ENCODE measurements at places on chromosomes 12 and 14.

DNA sequence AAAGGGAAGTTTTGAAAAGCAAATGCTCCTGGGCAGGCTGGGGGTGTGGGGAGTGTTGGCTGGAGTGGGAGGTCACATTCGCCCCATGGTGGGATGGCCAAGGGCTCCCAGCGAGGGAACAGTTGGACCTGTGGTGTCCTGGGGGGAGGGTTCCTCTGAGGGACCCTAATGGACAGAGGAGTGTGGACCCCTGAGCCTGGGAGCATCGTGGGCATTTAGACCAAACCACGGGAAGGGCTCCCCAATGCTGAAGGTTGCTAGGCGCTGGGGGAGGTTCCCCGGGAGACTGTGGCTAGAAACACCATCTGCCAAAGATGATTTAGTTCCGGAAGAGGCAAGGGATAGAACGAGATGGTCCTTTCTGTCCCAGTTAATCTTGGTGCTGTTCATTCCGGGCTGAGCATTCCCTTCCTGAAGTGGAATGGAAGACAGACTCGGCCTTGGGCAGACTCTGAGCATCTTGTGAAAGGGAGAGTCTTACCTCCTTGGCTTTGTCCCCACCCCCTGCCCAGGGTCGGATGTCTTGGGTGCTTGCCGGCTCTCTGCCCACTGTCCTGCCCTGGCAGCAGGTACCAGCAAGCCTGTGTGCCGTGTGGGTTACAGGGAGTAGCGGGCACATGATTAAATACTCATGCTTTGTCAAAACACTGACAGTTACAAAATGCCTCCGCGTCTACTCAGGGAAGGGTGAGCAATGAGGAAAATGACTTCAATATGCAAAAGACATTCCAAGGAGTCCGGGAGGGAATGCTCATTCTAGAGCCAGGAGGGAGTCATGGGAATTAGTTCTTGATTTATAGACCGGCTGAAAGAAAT is 215.9 kb downstream of the CACNA1C start:
- no peak for DNase-seq

DNA sequence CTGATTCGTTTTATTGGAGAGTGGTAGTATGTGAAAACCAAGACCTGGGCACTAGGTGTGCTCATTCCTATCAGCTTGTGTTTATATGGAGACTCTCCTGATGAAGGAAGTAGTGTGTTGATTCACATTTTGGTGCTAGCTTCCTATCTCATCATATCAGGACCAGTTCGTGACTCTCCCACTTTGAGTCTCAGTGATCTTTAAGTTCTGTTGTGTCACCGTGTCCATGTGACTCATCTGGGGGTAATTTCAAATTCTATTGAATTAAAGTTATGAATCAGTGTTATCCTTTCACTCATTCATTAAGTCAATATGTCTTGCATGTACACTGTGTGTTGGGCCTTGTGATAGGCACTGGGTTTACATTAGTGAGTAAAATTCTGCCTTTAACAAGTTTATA is 180.2 kb downstream of the CACNA1C start:
- DNase-seq: no peak

DNA sequence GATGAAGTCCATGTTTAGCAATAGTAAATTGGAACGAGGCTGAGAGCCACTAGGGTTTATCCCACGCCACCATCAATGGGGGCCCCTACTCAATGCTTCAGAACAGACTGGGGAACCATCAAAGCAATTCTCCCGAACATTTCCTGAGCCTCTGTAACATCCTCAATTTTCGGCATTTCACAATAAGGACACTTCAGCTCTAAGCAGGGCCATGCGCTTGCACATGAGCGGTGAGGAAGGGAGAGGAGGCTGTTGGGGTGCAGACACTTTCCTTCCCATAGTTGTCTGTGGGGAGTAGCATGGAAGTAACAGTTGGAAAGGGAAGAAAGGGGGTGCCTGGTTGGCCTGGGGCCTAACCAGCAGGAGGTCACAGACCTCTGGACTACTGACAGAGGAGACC is 129.9 kb upstream of the PRMT8 start:
- no peak for DNase-seq

GRCh38 chr12:78802593-78802992 is 62.0 kb upstream of the SYT1 start:
- DNase-seq: no peak

DNA sequence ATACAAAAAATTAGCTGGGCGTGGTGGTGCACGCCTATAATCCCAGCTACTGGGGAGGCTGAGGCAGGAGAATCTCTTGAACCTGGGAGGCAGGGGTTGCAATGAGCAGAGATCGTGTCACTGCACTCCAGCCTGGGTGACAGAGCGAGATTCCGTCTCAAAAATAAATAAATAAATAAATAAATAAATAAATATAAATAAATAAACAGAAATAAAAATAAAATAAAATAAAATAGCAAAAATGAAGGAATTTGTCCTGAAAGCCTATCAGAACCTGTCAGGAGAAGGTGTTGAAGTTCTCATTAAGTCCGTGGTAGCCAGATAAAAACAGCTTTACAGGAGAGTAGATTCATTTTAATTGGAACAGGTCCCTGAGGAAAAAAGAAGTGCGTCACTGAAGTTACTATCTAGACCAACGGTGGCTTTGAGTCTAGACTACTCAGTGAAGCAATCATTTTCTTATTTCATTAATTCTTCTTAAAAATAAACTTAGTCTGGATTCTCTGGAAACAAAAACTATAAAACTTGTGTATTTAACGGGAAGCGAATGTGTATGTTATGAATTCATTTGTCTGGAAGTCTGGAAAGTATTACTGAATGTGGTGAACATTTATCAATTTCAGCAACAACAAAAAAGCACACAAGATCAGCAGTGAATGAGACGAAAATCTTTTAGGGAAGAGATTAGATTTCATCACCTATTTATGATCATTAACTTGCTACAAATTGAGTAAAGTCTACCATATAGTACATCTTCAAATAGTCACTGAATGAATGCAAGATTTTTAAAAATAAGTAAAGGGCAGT is 248.5 kb upstream of the PDE3A start:
- DNase-seq: no peak

DNA sequence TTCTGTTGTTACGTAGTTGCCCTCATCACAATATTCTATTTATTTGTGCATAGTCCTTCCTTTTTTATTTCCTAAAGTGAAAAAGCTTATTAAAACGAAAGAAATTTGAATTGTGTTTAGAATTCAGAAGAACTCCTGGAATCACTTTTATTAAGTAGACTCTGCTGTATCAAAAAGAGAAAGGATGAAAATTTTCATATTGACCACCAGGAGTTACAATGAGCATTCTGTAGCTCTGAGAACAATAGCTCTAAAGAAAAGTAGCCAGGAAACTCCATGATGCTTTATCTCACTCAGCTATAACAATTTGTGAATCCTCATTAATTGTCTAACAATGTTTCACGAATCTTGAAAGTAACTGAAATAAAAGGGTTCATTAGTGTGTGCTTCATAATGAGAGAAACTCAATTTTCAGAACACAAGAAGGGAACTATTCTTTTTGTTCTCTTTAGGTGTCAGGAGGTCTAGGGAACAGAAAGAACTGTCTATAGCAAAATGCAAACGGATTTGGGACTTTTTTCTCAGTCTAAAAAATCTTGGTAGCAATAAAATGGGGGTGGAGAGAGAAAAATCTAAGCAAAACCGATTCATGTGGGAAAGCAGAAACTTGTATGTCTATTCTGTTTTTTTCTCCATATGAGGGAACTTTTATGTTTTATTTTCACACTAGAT is 19.3 kb downstream of the ASCL1 start:
- DNase-seq: no peak

DNA sequence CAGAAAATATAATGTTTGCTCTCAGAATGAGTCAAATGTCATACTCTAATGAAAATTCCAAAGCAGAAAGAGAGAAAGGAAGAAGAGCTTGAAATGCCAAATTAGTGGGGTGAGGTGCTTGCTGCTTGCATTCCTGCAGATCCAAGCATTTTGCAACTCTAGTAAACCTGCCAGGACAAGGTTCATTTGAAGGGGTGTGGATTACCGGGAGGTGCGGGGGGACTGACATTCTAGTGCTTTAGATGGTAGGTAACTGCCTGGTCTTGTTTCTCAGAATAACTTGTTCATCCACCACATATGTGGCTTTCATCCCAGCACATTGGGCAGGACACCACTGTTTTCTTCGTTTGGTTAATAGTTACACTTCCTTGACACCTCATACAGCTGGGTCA is 144.4 kb downstream of the AKAP6 start:
- no peak for DNase-seq

GRCh38 chr14:81211844-81212243 is 8.9 kb downstream of the GTF2A1 start:
- DNase-seq: no peak

DNA sequence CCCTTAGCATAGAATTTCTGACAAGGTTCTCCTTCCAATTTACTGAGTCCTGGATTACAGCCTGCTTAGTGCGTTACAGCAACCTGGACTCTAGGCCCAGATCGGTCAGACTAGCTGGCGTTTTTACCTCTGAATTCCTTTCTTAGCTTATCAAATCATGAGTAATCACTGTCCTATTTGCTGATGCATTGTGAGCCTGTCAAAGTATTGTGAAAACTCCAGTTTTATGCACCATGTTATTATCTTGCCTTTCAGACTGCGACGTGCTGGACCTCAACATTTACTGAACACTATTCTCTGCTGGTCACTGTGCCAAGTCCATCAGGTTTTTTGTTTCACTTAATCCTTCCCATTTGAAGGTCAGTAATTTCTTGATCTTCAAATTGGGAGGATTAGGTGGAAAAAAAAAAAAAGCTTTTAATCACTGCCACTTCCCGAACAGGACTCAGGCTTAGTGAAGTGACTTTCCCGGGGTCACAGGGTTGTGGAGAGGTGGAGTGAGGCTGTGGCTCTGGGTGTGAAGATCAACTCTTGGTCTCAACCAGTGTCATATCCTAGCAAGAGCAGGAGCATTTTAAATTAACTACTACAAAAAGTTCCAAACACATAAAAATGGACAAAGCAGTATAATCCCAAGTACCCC is 31.2 kb downstream of the FBXO21 start:
- DNase-seq: no peak

- no peak for DNase-seq
Measured at GRCh38 chr14:86990396-86990795, 1002.6 kb downstream of the GALC start.

DNA sequence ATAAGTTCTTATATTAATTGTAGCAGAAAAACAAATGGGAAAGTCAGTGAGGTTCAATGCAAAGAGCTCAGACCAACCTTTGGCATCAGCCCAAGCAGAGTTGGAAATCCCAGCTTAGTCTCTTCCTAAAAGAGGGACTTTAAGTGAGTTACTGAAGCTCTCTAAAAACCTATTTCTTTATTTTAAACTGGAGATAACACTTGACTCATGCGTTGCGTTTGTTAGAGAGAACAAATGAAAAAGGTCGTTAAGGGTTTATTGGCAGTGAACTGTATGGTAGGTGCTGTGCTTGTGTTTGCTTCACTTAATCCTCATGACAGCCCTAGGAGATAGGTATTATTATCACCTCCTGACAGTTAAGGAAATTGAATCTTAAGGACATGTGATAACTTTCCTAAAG is 396.5 kb downstream of the RAD51B start:
- DNase-seq: no peak

- no peak for DNase-seq
Measured at GRCh38 chr12:47065546-47065945, 13.9 kb upstream of the PCED1B start.

DNA sequence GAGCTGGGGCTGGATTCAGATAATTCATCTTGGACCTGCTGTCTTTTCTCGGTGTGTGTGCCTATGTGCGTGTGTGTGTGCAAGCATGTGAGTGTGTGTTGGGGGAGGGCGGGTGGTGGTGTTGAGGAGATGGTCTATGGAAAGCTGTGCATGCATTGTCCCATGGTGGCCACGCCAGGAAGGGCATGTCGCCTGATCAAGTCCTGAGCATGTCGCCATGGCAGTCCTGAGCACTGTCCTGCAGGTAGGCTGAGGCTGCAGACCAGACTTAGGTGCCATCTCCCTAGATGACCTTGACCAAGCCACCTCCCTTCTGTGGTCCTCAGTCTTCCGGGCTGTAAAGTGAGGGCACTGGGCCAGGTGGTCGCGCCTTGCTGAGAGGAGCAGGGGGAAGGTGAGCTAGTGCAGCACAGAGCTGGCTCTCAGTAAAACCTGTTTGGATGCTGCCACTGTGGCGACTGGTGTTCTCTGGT is 81.4 kb downstream of the PAPOLA start:
- no peak for DNase-seq

DNA sequence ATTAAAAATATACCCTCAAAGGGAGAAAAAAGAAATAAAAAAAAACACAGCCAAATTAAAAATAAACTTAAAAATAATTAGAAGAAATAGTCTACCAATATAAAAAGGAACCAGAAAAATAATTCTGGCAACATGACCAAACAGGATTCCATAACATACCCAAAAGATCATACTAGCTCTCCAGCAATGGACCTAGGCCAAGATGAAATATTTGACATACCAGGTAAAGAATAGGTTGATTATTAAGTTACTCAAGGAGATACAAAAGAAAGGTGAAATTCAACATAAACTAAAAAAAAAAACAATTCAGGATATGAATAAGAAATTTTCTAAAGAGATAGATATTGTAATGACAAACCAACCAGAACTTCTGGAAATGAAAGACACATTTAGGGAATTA is 121.3 kb upstream of the SCAF11 start:
- DNase-seq: no peak

- no peak for DNase-seq
Measured at GRCh38 chr14:23645812-23646647, 9.9 kb downstream of the DHRS2 start.

- no peak for DNase-seq
Measured at GRCh38 chr14:71114565-71114964, 207.3 kb downstream of the PCNX1 start.

DNA sequence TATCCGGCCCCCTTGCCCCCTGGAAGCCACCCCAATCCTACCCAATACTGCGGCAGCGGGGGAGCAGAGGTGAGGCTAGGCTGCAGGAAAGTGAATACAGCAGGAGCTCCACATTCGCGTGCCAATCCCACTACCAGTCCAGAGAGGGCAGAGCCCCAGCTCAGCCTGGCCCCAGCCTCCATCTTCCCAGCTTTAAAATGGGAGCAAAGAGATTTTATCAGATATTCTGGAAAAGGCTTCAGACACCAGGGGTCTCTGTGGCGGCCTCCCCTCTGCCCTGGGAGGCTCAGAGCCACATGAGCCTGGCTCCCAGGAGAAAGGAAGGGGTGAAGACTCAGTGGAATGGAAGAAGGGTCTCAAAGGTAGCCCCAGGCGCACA is 72.7 kb downstream of the NCOR2 start:
- DNase-seq: no peak

DNA sequence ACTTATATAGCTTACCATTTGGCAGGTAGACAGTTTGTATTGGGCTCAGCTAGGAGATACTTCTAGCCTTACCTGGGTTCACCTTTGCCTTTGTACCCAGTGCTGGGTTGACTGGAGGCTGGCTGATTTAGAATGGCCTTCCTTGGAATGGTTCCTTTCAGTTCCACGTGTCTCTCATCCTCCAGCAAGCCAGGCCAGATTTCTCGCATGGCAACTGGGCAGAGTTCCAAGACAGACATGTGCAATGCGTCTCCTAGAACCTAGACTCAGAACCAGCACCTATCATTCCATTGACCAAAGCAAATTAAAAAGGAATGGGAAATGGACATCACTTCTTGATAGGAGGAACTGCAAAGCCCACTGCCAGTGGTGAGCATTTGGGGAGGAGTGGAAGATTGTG is 79.1 kb upstream of the BDKRB2 start:
- DNase-seq: no peak

GRCh38 chr12:58919231-58920101 is 838 bp downstream of the LRIG3 start:
- no peak for DNase-seq
